ENCODE measurements at places on chromosomes 6 and 20.

DNA sequence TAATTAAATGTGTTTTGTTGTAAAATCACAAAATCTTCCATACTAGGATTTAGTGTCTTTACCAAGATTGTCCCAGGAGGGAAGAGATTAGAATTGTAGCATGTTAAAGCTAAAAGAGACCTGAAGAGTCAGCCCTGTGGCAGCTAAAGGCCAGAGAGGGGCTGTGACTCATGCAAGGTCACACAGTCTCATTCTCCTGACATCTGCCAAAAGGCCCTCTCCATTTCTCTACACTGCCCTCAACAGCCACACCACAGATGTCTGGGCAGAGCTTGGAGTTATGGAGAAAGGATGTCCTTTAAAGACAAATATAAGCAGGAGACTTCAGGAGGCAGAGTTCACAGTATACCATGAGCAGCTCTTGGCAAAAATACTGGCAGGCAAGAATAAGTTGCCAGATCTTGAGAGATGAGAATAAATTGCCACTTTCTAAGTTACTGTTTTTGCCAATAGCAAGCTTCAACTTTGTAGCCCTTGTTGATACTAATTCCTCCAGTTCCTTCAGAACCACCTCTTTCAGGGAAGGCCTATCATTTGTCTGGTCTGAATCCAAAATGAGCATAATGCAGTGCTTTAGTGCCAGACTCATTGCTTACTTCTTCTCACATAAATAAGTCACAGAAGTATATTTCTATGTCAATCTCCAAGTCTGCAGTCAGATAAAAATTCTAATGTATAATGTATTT is 41.7 kb downstream of the AKIRIN2 start:
- no peak for DNase-seq

DNA sequence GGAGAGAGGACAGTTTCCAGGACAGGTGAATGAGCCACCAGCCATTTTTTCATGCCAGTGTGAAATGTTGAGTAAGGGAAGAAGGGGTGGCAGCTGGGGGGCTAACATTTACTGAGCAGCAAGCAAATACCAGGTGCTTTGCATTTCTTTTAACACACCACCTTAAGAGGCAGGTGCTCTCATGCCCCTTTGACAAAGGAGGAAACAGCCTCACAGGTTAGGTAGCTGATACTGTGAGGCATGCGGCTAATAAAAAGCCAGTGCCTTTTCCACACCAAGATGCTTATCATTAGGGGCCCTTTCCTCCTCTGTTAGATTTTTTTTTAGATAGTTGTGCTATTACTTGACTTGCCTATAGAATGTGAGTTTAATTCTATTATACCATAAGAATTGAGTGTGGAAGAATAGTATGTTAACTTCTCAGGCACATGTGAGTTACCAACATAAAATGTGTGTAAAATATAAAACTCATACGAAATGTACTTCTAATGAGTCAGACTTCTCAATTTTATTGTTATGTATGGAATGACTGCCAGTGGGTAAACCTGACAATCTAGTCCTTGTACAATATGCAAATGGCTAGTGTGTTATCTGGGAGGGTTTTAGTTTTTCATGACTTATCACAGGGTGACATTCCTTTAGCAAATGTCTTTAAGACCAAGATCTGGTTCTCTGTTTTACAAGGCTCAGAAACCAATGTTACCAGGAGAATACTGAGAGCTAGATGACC is 260.0 kb downstream of the TMEM242 start:
- no peak for DNase-seq

- no peak for DNase-seq
These were observed 1.1 kb downstream of the ABRACL start for GRCh38 chr6:139029470-139030227.

DNA sequence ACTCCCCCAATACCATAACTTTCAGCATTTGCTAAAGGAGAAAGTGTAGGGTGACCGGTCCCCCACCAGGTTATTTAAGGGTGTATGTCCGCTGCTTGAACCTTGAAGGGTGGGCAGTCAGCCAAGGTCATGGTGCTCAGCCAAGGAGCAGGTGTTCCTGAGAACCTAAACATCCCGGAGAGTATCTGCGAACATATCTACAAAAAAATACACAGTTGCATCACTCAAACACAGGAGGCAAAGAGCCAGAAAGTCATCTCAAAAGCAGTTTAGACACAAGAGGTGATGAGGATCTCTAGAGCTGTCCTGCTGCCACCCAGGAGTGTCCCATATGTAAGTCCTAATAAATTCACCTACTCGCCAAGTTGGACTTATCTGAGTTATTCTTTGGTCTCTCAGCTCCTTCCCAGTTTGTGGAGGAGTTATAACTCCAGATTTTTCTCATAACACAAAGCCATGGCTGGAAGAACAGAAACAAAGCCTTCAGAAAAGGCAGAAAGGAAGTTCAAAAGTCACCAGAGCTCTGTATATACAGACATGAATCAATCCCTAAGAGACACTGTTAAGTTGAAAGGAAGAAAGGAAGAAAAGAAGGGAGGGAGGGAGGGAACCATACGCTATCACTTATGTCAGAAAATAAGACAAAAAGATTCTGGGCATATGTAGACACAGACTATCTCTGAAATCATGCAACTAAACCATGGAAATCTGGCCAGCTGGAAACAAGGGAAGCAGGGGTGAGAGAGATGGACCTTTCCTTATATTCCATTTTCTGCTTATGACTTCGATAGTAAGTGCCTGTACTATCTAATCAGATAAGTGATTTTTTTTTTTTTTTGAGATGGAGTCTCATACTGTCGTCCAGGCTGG is 11.3 kb downstream of the MBOAT1 start:
- DNase-seq = no peak

DNA sequence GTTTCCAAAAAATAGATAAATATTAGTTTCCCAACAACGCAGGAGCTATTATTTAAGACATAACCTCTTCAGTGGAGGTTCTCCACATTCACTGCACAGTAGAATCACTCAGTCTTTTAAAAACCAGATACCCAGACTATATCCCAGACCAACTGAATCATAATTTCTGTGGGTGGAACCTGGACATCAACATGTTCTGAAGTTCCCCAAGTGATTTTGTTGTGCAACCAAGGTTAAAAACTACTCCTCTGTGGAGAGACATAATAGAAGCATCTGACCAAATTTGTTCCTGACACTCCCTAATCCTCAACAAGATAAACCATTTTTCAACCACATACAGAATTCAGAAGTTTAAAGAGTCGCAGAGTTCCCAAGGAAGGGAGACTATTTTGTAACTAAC is 42.3 kb downstream of the STK38 start:
- DNase-seq = no peak

- no peak for DNase-seq
These were observed 29.7 kb upstream of the FAM50B start for GRCh38 chr6:3819161-3820110.

DNA sequence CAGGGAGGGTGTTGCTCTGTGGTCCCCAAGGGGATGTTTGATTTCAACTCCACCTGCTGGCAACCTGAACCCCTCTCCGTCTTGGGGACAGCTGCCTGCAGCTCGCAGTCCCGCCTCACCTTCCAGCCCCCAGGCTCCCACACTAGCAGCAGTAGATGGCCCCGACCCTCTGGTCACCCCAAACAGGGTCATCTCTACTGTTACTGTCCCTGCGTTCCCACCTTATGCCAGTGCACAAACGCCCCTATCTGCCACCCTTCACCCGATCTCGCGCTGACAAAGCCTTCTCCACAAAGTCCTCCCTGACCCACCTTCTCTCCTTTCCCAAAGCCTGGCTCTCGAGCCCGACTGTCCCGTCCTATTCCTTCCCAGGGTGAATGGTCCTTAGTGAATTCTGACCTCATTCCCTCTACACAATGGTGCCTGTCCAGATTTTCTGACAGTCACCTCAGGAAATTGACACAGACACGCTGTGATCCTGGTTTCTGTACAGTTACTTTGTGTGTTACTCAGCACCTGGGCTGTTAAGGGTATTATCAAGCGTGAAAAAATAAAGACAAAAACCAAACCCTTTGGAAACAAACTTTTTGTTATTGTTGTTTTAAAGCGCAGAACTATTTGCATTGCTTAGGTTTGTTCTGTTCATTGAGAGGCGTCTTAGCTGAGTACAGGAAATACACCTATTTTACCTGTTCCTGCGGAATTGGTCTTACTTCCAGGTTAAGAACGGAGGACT is 728 bp downstream of the FUT9 start:
- no peak for DNase-seq

Measured in glomerular endothelial cell (primary cell).